ENCODE measurements at places on chromosomes 2 and 18.

GRCh38 chr2:69384618-69385081 lies 2.4 kb downstream of the GFPT1 start:
- DNase-seq: peak; percentile 8

DNA sequence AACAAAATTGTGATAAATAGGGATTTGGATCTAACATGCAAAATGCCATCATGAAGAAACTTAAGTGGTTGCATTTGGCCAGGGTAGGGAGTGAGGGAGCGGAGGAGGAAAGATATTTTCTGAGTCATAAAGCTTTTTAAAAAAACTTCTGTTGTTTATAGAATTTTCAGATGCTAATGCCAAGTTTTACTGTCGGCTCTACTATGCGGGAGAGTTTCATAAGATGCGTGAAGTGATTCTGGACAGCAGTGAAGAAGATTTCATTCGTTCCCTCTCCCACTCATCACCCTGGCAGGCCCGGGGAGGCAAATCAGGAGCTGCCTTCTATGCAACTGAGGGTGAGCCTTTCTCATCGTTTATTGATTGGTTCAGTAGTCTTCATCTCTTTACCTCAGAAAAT lies 56.0 kb upstream of the PTH2R start:
- DNase-seq: no peak

GRCh38 chr2:932320-933115 lies 18.1 kb upstream of the SNTG2 start:
- DNase-seq: no peak

- DNase-seq: peak; percentile 56
Measured at GRCh38 chr2:137117385-137117784, 352.0 kb downstream of the THSD7B start.

DNA sequence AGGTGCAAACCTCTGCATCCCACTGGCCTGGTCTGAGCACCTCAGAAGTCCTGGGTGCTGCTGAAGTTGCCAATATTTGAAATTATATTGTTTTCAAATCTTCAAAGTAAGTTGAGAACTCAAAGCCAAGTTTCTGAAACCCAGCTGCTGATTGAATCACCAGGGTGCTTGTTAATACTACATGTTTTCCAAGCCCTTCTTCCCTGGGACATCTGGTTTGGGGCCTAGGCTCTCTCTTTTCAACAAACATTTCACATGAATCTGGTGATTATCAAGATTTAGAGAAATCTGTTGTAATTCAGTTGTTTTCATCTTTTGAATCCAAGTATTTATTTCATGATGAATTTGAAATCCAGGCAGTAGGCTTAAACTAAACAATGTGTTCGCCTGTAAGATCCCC lies 24.4 kb downstream of the MLPH start:
- DNase-seq: no peak

GRCh38 chr18:35938562-35938961 lies 33.9 kb upstream of the RMP24 start:
- DNase-seq: peak; percentile 27

GRCh38 chr2:125397535-125398251 lies 1258.3 kb upstream of the GYPC start:
- no peak for DNase-seq

DNA sequence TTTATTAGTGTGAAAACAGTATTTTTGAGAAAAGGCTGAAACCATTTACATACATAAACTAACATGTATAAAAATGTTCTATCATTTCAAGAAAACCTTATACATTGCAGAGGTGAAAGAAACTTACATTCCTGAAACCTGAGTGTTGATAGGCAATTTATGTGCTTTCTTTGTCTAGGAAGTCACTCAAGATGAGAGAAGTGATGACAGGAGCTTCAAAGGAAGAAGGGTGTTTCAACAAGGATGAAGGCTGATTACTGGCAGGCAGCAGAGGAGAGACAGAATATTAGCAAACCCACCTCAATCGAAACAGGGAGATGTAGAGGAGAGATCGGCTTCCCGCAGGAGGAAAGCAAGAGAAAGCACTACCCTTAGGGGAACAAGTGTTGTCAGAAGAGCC lies 124.9 kb downstream of the PRELID3A start:
- no peak for DNase-seq

- DNase-seq: no peak
Measured at GRCh38 chr2:352696-353095, 64.8 kb upstream of the ALKAL2 start.

GRCh38 chr2:11286323-11286722 lies 58.1 kb downstream of the ROCK2 start:
- DNase-seq: no peak

- peak; percentile 37 for DNase-seq
Measured at GRCh38 chr18:48036226-48036625, 105.8 kb upstream of the SMAD2 start.

- DNase-seq: no peak
Measured at GRCh38 chr2:194566907-194567660, 1089.9 kb upstream of the SLC39A10 start.

GRCh38 chr18:36415625-36416024 lies 118.1 kb downstream of the FHOD3 start:
- no peak for DNase-seq

- DNase-seq: no peak
Measured at GRCh38 chr2:79861059-79861374, 348.2 kb downstream of the CTNNA2 start.

GRCh38 chr2:213958086-213958485 lies 452.8 kb upstream of the VWC2L start:
- DNase-seq: no peak

DNA sequence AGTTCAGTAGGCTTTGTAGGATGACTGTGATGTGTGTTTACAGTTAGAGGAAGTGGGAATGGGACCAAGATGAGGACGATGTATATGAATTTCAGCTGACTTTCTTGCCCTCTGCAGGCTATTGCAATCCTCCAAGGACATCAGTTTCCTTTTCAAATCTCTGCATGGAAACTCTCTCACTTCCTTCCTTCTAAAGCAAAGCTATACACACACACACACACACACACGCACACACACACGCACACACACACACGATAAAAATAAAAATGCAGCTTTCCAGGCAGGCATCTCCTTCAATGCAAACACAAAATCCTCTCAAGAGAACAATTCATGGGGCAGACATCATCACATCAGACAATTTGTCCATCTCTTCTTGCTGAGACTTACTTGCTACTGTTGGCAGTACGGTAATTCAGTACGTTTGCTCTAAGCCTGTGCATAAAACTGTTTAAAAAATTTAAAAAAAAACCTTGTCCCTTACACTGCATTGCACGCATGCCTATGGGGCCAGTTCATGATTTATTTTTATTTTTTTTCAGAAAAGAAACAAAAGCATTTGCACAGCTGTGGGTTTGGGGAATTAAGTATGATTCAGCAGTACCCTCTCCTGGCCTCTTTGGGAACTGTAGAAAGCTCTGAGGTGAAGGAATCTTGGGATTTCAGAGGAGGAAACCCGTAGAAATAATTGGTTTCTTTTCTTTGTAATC lies 27.1 kb upstream of the ICOS start:
- peak; percentile 37 for DNase-seq

- DNase-seq: peak; percentile 76
Measured at GRCh38 chr18:48445540-48445939, 36.4 kb upstream of the ZBTB7C start.

DNA sequence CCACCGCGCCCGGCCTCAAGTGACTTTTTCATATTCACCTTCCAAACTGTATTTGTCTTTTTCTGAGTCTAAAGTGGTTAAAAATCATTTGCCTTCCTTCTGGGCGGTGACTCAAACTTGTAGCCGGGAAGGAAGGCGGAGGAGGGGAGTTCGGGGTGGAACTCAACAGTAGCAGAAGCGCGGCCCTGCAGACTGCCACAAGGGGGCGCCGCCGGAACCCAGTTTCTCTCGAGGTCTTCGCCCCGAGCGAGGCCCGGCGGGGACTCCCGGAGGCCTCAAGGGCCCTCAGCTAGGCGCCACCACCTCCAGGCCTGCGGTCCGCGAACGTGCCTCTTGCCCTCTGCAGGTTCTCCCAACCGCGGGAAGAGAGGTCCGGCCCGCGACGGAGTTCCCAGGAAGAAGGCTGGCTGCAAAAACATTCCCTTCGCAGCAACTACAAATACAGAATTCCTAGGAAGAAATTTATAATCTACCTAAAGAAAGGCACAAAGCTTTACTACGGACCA lies 16.8 kb upstream of the ITM2C start:
- DNase-seq: peak; percentile 89

DNA sequence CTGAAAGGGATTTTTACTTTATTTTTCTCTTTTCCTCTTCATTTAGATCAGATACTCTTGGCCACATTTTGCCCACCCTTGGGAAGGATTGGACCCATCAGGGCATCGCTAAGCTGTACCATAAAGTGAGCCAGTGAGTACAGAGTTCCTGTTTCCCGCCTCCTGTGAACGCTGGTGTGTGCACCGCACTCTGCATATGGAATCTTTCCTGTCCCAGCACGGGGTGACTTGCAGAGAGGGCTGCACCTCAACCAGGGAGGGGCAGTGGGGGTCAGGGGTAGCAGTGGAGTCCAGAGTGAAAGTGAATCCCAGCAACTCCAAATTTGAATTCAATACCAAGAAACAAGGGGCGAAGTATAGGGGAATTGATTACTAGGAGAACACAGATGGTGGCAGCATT lies 58.6 kb downstream of the LPIN1 start:
- no peak for DNase-seq

- DNase-seq: no peak
Measured at GRCh38 chr18:30103881-30104280, 938.7 kb downstream of the DSC3 start.

DNA sequence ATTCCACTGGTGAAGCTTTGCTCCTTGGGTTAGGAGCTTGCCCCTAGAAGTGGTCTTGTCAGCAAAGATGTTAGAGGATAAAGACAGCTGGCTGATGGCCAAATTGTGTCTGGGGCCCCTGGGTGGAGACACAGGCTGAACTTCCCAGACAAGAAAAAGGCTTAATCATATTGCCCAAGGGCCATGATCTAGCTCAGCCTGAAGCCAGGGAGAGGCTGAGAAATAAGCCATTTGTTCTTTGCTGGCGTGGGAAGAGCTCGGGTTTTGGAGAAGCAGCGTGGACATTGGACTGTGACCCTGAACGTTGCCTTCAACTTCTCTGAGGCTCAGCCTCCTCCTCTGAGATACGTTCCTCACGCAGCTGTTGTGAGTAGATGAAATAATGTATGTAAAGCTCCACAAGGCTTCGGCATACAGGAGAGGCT lies 153.0 kb downstream of the ZFP36L2 start:
- DNase-seq: peak; percentile 44

- no peak for DNase-seq
Measured at GRCh38 chr2:155690785-155691184, 641.7 kb downstream of the NR4A2 start.

DNA sequence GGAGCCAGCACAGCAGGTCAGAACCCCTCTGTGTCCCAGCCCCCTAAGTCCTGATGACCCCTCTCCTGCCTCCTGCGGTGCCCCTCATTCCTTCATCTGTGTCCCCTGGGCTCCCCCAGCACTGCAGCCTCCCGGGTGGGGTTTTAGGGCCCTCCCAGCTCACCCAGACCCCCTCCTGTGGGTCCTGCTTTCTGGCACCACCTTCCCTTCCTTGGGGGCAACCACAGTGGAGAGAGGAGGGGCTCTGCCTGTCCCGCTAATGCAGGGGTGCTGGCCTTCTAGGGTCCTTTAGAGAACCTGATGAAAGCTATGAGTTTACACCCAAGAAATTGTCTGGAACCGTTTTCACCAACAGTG lies 42.7 kb upstream of the ALPP start:
- no peak for DNase-seq

- DNase-seq: no peak
Measured at GRCh38 chr2:189265696-189266320, 86.2 kb upstream of the COL5A2 start.

- DNase-seq: no peak
Measured at GRCh38 chr2:64818664-64819060, 164.9 kb upstream of the SERTAD2 start.

DNA sequence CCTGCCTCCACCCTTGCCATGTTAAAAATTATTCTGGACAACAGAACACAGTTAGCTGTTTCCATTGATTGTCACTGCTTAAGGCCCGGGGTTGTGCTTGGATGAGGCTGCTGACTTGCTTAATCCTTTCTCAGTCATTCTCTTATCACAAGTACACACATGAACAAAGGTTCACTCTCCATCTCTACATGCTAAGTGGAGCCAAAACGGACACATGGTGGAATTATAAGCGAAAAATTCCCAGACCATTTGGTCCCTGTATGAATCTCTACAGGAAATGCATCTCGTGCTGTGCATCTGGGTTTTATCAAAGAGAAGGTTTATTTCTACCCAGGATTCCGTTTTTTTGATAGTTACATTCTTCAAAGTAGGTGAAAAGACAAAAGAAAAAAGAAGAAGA lies 177.5 kb upstream of the ETAA1 start:
- DNase-seq: no peak

DNA sequence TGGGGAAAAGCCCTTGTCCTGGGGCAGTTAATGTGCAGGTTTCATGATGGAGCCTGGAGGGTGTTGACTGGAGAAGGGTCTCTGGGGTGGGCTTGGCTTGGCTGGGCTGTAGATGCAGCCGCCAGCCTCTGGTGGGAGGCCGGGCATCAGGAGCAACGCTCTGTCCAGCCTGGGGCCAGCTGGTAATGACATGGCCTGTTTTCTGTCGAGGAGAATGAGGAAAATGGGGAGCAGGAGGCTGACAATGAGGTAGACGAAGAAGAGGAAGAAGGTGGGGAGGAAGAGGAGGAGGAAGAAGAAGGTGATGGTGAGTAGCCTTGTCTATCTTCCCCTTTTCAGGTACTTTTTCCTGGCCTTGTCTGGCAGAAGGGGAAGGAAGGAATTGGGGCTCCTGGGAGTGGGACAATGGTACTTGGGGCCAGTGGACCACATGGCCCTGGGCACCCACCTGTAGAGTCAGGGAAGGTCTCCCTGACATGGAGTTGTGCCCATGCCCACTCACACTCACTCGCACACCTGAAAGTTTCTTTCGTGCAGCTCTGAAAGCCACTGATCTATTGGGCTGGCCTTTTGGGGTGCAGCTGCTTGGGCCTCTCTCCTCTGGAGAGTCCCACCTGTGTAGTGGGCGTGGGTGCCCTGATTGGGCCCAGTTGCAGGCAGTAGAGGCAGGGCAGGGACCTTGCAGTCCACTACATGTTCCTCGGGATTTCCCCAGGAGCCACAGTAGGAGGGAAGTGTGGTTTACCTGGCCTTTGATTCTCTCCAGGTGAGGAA lies 3.5 kb downstream of the PTMA start:
- DNase-seq: peak; percentile 13

GRCh38 chr2:120812866-120813265 lies 77.2 kb downstream of the GLI2 start:
- no peak for DNase-seq

- DNase-seq: no peak
Measured at GRCh38 chr18:46084431-46084830, 12.4 kb upstream of the PSTPIP2 start.

- no peak for DNase-seq
Measured at GRCh38 chr2:64881037-64881492, 108.1 kb upstream of the SLC1A4 start.

Measured in kidney tubule cell (primary cell).